ENCODE measurements at places on chromosomes 7 and 10.

GRCh38 chr10:108783897-108784296 lies 1139.4 kb downstream of the XPNPEP1 start:
- DNase-seq, result peak; percentile 58

DNA sequence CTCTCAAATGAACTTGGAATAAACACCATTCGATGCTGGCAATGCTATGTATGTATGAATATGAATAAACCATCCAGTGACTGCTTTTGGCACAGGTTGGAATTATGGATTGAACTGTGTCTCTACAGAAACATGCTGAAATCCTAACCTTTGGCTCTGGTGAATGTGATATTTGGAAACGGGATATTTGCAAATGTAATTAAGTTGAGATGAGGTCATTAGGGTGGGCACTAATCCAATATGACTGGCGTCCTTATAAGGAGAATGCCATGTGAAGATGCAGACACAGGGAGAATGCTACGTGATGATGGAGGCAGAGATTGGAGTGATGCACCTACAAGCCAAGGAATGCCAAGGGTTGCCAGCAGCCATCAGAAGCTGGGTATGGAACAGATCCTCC lies 3.4 kb upstream of the ACTR3B start:
- no peak for DNase-seq

DNA sequence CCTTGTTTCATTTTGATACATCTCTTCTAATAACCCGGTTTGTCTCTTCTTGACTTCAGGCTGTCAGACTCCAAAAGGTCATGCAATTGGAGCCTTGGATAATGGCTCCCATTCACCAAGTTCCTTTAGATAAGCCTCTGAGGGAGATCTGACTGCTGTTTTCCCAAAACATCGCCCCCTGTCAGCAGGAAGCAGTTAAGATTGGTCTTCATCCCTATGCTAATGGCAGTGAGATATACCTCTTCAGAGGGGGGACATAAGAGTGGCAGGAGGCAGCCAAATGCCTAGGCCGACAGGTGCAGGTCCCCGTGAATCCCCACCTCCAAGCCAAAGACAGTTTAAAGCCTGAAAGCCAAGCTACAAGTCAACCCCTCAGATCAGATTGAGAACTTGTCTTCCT lies 144.6 kb downstream of the WDR11 start:
- DNase-seq, result no peak

- DNase-seq, result no peak
Observed at GRCh38 chr10:126124046-126124445, 227.7 kb downstream of the FANK1 start.

DNA sequence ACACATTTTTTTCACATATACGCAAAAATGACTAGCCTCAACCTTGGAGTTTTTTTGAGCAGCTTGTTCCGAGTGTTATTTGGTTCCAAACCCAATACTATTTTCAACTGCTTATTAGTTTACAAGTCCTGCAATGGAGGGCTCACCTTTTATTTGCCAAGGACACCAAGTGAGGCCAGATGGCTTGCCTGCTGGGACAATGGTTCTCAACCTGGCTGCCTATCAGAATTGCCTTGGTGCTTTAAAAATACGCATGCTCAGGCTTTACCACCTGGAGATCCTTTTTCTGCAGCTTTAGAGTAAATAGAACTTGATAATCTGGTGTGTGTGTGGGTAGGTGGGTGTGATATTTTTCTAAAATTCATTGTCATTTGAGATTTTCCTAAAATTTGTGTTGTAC lies 276.8 kb downstream of the MTERF1 start:
- DNase-seq, result no peak

GRCh38 chr10:88121361-88121760 lies 257.9 kb downstream of the PTEN start:
- DNase-seq, result no peak

Data from RPMI8226 (cell line).